ENCODE measurements at places on chromosomes 7 and 10. TPM values are rescaled to one million over a fixed set of nuclear protein-coding genes. Genes with fewer than 3 reads are reported as not detected.

DNA sequence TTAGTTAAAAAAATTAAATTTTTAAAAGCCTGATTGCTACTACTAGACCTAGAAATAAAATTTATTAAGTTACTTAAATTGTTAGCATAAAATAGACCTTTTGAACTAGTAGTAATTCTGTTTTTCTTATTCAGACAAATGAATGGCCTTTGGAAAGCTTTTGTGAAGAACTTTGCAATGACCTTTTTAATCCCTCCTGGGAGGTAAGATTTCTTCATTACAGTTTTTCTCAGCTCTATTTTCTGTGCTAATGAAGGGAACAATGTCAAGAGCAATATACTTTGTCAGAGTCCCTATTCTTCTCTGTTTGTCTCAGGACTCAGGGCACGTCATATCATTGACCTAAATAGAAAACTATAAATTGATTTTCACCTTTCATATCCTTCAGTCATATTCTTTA is 33.5 kb downstream of the BTAF1 start:
- no peak overlapping the region for H3K4me3 ChIP-seq
- no peak for DNase-seq
- no peaks in the 10 kb centered on the region for H3K27me3 ChIP-seq
- no peak overlapping the region for H3K27ac ChIP-seq
- peaks cover 64% of the 10 kb centered on the region for H3K36me3 ChIP-seq

GRCh38 chr7:134420424-134421125 is 38.3 kb downstream of the AKR1B1 start:
- peak; percentile 43 for DNase-seq
- no peaks in the 10 kb centered on the region for H3K36me3 ChIP-seq
- no peak overlapping the region for H3K27ac ChIP-seq
- no peak overlapping the region for H3K4me3 ChIP-seq

- no peaks in the 10 kb centered on the region for H3K36me3 ChIP-seq
- no peak overlapping the region for H3K4me3 ChIP-seq
- no peaks in the 10 kb centered on the region for H3K4me1 ChIP-seq
- peak; percentile 13 for DNase-seq
These were observed 276.0 kb downstream of the RPS24 start for GRCh38 chr10:78309536-78310237.

- no peaks in the 10 kb centered on the region for H3K4me1 ChIP-seq
- H3K27ac ChIP-seq: no peak overlapping the region
- H3K4me3 ChIP-seq: no peak overlapping the region
- no peaks in the 10 kb centered on the region for H3K27me3 ChIP-seq
- no peaks in the 10 kb centered on the region for H3K36me3 ChIP-seq
These were observed 180.6 kb downstream of the SEMA3E start for GRCh38 chr7:83468251-83468739.

Gene SEPTIN7
- total RNA-seq: 60.6 TPM
